ENCODE measurements at places on chromosomes 2 and 18. TPM values are rescaled to one million over a fixed set of nuclear protein-coding genes. Genes with fewer than 3 reads are reported as not detected.

- H3K4me3 ChIP-seq = no peak overlapping the region
- DNase-seq = no peak
- no peaks in the 10 kb centered on the region for H3K27me3 ChIP-seq
- H3K4me1 ChIP-seq = peaks cover 15% of the 10 kb centered on the region
- H3K27ac ChIP-seq = no peak overlapping the region
These were observed 22.1 kb upstream of the SERTAD2 start for GRCh38 chr2:64675860-64676259.

GAL3ST2 gene
- not detected for total RNA-seq

- H3K27me3 ChIP-seq = no peaks in the 10 kb centered on the region
- no peaks in the 10 kb centered on the region for H3K4me1 ChIP-seq
- no peaks in the 10 kb centered on the region for H3K36me3 ChIP-seq
- no peak overlapping the region for H3K4me3 ChIP-seq
- DNase-seq = no peak
These were observed 231.1 kb upstream of the ZNF804A start for GRCh38 chr2:184367211-184367610.

DNA sequence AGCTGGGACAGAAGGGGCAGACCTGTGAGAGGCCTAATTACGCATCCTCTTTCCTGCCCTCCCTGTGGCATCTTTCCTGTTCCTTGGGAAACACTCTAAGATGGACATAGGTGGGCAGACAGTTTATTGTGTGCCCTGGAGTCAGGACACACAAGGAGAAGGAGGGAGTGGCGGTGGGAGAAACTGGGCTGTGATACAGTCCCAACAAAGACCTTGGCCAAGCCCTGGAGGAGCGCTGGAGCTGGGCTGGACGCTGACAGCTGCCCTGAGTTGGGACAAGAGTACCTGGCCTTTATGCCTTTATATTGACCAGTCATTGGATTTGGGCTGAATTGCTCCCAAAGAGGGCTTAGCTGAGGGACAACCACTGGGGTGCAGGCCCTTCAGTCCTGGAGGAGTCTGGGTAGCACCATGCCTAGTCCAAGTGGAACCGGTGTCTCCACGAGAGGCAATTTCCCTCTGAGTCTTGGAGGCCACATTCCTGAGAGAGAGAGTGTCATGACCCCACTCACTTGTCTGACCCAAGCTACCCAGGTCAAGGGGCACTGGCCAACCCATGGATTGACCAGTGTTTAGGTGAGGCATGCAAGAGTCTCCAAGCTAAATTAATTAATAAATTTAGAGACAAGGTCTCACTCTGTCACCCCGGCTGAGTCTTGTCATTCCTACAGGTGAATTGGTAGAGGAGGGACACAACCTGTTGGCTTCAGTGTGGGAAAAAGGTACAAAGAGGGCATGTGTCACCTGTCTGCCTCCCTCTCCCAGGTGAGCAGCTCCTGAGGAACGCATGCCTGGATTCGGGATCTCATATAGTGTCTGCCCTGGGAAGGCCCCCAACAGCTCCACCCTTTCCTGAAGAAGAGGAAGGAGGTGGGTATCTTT is 107.1 kb upstream of the ST3GAL5 start:
- H3K27ac ChIP-seq = peak overlapping the region; percentile 44
- no peak overlapping the region for H3K4me3 ChIP-seq
- H3K36me3 ChIP-seq = no peaks in the 10 kb centered on the region
- no peak for DNase-seq

DNA sequence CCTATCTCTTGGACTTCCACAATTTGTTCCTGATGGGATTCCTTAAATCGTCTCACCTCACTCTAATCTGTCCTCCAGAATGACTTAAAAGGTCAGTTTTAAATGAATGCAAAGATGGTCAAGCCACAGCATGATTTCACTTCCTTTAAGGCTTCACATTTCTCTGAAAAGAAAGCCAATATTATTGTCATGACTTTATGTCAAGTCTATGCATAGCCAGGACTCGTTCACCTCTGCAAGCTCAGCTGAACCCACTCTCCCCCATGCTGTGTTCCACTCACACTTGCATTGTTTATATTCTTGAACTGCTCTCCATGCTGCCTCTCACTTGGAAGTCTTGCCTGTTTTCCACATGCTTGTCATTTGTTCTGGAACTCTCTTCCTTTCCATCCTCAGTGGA is 298.4 kb upstream of the MMADHC start:
- no peak overlapping the region for H3K4me3 ChIP-seq
- no peaks in the 10 kb centered on the region for H3K4me1 ChIP-seq
- DNase-seq = no peak

DNA sequence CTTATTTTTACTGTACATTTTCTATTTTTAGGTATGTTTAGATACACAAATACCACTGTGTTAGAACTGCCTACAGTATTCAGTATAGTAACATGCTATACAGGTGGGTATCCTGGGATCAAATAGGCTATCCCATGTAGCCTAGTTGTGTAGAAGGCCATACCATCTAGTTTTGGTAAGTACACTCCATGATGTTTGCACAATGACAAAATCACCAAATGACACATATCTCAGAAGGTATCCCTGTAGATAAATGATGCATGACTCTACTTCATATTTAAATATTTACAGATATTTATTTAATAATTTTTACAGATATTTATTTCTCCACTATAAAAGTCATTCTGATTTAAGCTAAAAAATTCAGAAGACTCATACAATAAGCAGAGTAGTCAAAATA is 233.8 kb upstream of the OSR1 start:
- H3K4me1 ChIP-seq = no peaks in the 10 kb centered on the region
- no peaks in the 10 kb centered on the region for H3K36me3 ChIP-seq
- no peak overlapping the region for H3K27ac ChIP-seq

DSG1 gene
- not detected for total RNA-seq

MC5R gene
- not detected for total RNA-seq

UPP2 gene
- not detected for total RNA-seq

DNA sequence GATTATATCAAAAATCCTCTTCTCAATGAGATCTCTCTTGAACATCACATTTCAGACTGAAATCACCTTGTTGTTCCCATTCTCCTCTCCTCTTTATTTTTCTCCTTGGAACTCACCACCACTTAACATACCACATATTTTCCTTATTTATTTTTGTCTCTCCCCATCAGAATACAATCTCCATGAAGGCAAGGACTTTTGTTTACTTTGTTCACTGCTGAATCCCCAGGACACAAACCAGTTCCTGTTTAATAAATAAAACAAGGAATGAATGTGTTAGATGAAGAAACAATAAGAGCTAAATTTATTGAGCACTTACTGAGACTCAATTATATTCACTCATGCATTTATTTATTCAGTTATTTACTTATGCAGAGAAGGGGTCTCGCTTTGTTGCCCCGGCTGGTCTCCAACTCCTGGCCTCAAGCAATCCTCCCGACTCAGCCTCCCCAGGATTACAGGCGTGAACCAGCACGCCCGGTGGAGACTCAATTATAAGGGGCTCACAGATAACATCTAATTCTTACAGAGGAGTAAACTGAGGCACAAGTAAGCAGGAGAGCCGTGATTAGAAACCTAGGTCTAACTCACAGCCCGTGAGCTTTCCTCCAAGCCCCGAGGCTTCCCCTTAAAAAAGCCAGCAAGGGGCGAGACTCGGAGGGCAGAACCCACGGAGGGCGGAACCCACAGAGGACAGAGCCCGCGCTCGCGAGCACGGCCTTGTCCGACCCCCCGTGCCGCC is 616 bp upstream of the TAF1B start:
- H3K27ac ChIP-seq = peak overlapping the region; percentile 86
- no peak for DNase-seq
- no peaks in the 10 kb centered on the region for H3K27me3 ChIP-seq
- peaks cover 3% of the 10 kb centered on the region for H3K36me3 ChIP-seq
- peaks cover 20% of the 10 kb centered on the region for H3K4me1 ChIP-seq

DNA sequence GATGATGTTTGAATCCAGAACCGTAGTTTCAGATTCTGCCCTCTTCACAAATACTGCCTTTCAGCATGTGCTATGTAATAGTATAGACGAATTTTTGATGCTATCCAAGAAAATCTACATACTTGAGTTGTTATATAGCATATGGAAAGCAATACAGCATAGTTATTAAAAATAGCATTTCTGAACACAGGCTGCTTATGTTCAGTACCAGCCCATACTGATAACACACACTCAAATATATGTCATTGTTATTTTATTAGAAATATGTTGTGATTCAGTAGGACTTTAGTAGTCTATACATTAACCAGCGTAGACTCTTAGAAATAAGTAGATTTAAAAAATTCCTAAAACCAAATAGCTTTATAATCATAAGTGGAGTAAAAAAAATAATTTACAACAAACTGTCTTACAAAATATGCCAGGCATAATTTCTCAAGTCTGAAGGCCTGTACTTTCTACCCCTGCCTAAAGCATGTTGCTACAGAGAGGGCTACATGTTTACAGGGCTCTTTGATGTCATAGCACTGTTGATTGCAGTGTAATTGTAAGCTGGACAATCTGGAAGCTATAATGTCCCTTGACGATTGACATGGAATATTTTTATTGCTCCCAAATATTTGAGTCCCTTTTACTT is 86.3 kb downstream of the ASXL3 start:
- H3K4me3 ChIP-seq = no peak overlapping the region
- H3K27ac ChIP-seq = no peak overlapping the region
- no peaks in the 10 kb centered on the region for H3K36me3 ChIP-seq

TBR1 gene
- total RNA-seq = not detected

ZSWIM2 gene
- not detected for total RNA-seq

DNA sequence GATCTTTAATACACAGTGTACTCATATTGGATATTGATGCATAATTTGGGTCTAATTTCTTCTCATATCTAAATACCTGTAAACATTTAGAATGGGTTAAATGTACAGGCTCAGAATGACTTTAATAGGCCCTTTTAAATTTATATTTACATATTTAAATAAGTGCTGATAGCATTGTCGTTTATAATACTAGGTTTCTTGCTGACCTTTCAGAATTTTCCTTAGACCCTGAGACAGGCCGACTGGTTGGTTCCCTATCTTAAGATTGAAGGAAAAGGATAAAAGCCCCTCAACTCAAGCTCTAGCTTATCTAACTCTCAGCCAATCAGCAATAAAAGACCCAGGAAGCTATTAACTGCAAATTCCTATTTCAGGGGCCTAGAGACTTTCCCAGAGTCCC is 67.8 kb upstream of the HNMT start:
- DNase-seq = no peak
- no peak overlapping the region for H3K4me3 ChIP-seq
- no peaks in the 10 kb centered on the region for H3K27me3 ChIP-seq
- no peak overlapping the region for H3K27ac ChIP-seq
- no peaks in the 10 kb centered on the region for H3K36me3 ChIP-seq
- H3K4me1 ChIP-seq = no peaks in the 10 kb centered on the region

DNA sequence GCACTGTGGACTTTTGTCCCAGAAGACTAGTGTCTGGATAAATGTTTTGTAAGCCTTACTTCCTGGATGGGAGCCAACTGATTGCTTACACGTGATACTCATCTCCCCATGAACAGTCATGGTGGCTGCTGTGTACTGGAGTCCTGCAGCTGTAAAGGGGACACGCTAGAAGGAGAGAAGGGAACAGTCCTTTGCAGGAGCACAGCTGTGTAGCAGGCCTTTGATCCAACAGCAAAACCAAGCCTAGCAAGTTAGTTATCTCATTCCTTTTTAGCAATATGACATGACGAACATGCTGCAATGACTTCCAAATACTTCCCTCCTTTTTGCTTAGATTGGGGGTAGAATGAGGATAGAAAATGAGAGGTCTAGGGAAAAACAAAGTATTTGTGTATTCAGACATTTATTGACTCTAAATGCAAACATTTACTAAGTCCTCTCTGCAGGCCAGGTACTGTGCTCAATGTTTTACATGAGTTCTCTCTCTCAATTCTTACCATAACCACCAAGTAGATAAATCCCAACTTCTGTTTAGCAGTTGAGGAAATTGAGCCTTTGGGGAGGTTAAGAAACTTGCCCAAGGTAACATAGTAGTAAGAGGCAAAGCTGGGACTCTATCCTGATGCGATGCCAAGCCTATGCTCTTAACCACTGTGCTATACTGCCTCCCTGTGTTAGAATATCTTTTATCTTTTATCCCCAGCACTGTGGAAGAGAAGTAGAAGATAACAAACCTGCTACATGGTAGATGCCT is 55.4 kb upstream of the CD28 start:
- H3K4me1 ChIP-seq = peaks cover 27% of the 10 kb centered on the region
- H3K4me3 ChIP-seq = no peak overlapping the region
- no peak for DNase-seq
- no peaks in the 10 kb centered on the region for H3K36me3 ChIP-seq

DNA sequence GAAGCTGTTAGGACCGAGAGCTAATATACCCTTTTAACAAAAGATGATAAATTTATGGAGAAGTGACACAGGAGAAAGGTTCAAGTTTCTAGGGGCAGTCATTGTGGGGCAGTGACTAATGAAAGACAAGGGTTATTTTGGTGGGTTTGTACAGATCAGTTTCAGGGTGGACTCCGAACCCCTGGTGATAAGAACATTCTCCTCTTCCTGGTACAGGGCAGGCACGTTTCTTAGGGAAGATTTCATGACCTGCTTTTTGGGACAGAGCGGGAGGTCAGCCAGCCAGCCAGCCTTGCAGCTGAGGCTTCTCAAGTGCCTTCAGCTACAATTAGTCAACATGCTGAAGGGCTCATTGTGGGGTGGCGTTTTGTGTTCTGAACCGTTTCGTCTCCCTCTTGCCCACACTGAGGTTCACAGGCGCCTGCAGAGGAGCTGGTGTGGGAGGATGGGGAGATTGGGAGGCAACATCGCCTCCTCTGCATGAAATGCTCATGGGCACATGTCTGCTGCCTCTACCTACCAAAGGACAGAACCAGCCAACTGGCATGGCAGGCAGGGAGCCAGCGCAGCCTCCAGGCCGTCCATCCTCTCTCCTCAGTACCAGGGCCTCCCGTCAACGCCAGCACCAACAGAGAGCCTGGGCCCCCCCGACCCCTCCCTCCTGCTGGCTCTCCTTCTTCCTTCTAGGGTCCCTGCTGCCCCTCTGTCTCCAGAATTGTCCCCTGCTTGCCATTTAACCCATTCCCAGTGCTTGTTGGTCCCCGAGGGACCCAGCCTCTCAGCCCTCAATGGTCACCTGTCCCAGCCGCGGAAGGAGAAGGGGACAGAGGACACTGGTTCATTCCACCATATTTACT is 9.6 kb downstream of the CHMP1B start:
- no peaks in the 10 kb centered on the region for H3K27me3 ChIP-seq
- peaks cover 15% of the 10 kb centered on the region for H3K36me3 ChIP-seq
- H3K4me3 ChIP-seq = no peak overlapping the region
- H3K27ac ChIP-seq = peak overlapping the region; percentile 98

Measured in psoas muscle (tissue), 8 donors.